ENCODE measurements at places on chromosomes 16 and 17.
A peak's percentile ranks its signal among the peaks of the same experiment; 100 is the strongest.

DNA sequence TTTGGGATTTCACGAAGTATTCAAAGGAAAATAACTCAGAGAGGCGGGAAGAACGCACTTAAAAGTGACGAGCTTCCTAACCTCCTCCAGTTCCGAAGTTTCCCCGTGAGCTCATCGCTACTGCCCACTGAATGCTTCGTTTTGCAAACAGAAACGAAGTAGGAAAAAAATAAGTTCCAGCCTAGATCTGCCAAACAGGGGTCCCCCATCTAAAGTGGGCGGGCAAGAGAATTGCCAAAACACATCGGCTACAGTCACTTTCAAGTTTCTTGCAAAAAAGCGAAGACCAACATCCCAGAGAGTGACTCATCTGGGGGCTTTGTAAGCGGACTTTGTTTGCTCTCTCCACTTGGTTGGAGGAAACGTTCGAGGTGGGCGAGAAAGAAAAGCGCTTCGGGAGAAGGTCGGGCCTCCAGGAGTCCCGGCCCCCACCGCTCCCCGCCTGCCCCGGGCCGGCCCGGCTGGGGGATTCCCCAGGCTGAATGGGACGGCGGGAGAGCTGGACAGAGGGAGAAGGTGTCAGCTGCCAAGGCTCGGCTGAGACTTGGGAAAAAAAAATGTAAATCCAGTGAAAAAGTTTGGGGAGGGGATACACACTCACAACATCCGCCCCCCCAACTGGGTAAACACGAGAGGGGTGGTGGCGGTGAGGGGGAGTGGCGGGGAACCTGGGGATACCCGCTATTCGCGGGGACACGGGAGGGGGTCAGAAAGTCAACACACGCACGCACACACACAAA lies 1.0 kb downstream of the VEZF1 start:
- no peak for DNase-seq

DNA sequence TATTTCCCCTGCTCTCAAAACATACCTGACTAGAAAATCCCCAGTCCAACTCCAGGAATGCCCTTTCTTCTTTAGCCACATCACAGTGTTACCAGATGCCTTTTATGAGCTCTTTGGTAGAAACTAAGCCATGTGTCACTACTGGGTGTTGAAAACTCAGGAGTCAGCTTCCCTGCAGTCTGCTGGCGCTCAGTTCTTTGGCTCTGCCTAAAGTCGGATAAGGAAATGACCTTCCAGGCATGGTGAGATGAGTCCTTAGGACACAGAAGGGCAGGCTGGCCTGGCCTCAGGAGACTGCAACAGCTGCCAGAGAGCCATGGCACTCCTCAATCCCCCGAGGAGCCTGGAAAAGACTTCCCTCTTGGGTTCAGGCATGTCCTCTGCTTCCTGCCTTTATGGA lies 89.1 kb downstream of the CDH13 start:
- DNase-seq: no peak

GRCh38 chr17:32299580-32300164 lies 34.0 kb downstream of the RHBDL3 start:
- DNase-seq: no peak

DNA sequence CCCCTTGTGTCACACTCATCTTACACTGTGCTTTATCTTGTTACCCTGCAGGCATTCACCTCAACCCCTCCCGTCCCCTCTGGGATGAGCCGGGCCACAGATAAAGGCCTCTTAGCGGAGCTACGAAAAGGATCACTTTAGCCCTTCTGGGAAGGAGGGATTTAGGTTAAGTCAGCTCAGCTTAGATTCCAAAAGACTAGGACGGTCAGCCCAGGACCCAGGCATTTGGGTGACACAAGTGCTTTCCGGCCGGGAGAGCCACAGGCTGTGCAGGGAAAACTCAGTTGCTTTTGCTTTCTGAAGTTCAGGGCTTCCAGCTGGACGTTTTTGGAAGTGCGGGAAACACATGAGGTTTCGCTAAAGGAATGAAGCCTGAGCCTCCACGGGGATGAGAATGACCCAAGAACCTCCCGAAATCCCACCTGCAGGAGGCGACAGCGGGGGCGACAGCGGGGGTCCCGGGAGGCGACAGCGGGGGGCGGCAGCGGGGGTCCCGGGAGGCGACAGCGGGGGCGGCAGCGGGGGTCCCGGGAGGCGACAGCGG lies 11.6 kb upstream of the METRNL start:
- DNase-seq: no peak

GRCh38 chr17:876272-876671 lies 94.1 kb downstream of the MRM3 start:
- DNase-seq: no peak

- no peak for DNase-seq
Observed at GRCh38 chr17:65057531-65058090, 1.1 kb upstream of the GNA13 start.

DNA sequence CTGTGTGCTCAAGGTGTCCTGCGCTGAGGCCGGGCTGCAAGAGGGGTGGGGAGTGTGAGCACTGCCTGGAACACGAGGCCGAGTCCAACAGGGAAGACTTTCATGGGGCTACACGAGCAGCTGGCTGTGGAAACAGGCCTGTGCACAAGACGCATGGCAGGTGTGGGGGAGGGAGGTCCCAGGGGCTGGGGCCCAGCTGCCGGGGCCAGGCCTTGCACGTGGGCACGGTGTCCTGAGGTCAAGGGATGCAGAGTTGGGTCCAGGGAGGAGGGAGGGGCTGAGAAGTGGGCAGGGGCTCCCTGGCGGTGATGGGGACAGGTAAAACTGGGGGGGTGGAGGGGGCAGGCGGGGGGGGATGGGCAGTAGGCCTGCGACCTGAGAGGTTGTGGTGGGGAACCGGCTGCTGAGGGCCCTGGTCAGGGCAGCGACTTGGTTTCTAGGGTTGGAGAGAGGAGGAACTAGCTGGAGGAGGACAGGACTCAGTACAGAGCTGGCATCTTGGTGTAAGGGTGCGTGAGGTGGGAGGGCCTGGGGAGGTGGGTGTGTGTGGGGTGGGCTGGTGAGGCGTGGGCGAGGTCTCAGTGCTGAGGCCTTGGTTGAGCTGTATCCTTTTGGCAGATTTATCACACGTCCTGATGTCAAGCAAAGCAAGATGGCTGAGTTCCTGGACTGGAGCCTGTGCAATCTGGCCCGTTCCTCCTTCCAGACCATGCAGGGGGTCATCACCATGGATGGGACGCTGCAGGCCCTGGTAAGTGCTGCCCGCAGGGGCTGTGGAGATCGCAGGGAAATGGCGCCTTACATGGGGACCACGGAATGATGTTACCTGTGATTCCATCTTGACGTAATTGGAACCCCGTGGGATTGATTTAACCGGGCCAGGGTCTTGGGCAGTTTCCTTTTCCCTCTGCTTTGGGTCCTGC lies 29.4 kb downstream of the TBCD start:
- no peak for DNase-seq

GRCh38 chr17:42387661-42388380 lies 421 bp downstream of the STAT3 start:
- DNase-seq: peak; percentile 31

DNA sequence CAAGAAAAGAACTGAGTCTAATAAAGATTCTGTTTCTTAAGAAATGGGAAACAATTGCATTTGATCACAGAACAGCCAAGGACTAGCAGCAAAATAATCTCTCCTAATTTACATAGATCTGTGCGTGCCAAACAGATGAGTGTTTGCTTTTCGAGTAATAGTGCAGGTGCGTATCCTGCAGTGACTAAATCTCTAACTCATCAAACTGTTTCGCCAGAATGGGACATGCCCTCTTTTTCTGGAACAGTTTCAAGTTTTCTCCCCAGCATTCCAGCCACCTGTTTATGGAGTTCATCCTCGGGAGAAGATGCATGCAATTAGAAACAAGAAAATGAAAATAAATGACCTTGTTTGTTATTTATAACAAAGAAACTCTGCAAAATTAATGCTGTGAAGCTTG lies 5.7 kb upstream of the TOX3 start:
- no peak for DNase-seq

DNA sequence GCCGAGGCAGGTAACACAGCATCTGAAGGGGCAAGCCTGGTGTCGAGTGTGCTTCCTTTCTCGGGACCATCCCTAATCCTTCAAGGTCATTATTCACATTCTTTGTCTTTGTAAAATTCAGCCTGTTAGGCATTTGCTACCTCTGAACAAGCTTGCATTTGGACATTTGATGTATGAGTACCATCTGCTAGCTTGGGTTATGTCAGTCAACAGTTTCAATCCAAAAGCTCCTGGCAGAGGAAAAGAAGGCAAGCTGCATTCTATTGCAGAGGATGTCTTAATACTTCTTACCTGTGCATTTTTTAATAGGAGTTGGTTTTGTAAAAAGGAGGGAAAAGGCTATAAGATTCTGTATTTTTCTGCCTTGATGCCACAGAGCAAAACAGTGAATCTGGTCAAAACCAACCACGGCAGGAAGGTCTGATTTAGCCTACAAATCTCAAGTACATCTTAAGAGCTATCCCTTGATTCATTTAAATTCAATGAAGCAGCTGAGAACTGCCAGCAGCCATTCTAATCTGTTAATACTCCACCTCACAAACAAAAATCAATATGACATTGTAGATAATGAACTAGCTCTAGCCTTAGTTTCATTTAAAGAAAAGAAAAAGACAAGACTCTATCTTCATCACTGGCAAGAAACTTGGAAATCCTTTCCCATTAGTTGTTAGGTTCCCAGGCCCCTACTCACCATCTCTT lies 39.0 kb downstream of the TEX2 start:
- no peak for DNase-seq

DNA sequence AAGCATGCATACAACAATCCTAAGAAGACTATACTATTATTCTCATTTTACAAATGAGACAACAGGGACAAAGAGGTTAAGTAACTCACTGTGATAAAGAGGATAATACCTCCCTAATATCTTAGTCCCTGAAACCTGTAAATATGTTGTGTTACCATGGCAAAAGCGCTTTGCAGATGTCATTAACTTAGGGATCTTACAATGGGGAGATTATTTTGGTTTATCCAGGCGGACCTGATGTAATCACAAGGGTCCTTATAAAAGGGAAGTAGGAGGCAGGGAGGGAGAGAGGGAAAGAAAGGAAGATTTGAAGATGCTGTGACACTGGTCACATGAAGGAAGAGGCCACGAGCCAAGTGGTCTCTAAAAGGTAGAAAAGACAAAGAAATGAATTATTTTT lies 164.7 kb downstream of the CNTNAP4 start:
- no peak for DNase-seq

GRCh38 chr17:75604034-75604695 lies 16.6 kb downstream of the MYO15B start:
- no peak for DNase-seq

- no peak for DNase-seq
Observed at GRCh38 chr17:79160980-79161636, 86.5 kb downstream of the ENGASE start.

- DNase-seq: no peak
Observed at GRCh38 chr16:85464383-85465305, 148.5 kb upstream of the GSE1 start.

DNA sequence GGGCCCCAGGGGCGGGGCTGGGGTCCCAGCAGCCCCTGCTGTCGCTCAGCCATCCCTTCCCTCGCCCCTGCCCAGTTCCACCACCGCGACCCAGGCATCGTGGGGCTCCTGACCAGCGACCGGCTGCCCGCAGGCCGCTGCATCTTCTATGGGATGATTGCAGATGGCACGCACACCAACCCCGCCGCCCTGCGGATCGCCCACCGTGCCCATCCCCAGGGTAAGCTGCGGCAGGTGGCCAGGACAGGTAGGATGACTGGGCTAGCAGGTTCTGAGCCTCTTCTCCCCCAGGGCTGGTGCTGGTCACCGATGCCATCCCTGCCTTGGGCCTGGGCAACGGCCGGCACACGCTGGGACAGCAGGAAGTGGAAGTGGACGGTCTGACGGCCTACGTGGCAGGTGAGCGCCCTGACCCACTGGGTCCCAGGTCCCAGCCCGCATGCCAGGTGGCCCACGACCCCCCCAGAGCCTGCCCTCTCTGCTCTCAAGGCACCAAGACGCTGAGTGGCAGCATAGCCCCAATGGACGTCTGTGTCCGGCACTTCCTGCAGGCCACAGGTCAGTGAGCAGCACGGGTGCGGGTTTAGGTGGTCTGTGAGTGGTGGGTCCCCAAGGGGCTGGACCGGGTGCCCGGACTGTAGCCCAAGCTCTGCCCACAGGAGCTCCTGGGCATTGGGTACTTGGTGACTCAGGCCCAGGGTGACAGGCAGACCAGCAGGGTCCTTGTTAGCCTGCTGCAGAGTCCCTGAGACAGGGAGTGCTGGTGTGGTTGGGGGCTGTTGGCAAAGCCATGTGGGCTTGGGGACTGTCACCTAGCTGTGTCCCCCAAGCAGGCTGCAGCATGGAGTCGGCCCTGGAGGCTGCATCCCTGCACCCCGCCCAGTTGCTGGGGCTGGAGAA lies 2.8 kb downstream of the CEMP1 start:
- DNase-seq: no peak

- DNase-seq: no peak
Observed at GRCh38 chr17:49209061-49209571, 1.3 kb downstream of the GNGT2 start.

- DNase-seq: no peak
Observed at GRCh38 chr17:50146927-50147665, 3.4 kb downstream of the PPP1R9B start.

DNA sequence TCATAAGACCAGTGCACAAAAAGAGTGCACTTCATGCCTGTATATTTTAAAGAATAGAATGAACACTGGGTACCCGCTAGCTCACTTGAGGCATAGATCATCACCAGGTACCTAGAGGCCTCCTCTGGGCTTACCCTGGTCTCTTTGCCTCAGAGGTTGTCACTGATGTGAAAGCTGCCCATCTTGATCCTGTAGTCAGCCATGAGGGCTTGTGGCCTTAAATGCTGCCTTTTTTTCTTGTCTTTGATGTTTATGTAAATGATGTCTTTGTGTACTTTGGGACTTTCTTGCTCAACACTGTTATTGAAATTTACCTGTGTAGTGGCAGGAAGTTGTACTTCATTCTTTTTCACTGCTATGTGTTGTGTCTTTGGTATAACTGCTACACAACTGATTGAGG lies 26.8 kb upstream of the SLC5A10 start:
- DNase-seq: no peak

- no peak for DNase-seq
Observed at GRCh38 chr17:1542316-1542715, 20.3 kb downstream of the PITPNA start.

Data from effector memory CD4-positive, alpha-beta T cell (primary cell).